Stimulated activated CD8-positive, alpha-beta memory T cell treated with anti-CD3 and anti-CD28 coated beads, Interleukin-7, amount 100 ng/mL, for 24 hours (primary cell): ENCODE measurements at places on chromosomes 6 and 20.

GRCh38 chr6:17673543-17674254 is 33.0 kb downstream of the NUP153 start:
- no peak for DNase-seq

- DNase-seq = no peak
Measured at GRCh38 chr6:20946022-20946421, 411.8 kb downstream of the CDKAL1 start.

DNA sequence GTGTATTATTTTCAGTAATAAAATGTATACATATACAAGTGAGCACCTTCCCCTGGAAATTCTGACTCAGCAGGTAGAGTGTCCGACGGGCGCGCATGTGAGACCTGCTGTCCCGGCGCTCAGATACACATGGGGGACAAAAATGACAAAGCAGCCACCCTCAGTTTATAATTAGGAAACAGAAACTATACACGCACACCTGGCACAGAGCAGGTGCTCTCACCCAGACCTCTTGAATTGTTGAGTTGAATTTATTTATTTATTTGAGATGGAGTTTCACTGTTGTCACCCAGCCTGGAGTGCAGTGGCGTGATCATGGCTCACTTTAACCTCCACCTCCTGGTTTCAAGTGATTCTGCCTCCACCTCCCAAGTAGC is 180.4 kb downstream of the ZDHHC14 start:
- no peak for DNase-seq

DNA sequence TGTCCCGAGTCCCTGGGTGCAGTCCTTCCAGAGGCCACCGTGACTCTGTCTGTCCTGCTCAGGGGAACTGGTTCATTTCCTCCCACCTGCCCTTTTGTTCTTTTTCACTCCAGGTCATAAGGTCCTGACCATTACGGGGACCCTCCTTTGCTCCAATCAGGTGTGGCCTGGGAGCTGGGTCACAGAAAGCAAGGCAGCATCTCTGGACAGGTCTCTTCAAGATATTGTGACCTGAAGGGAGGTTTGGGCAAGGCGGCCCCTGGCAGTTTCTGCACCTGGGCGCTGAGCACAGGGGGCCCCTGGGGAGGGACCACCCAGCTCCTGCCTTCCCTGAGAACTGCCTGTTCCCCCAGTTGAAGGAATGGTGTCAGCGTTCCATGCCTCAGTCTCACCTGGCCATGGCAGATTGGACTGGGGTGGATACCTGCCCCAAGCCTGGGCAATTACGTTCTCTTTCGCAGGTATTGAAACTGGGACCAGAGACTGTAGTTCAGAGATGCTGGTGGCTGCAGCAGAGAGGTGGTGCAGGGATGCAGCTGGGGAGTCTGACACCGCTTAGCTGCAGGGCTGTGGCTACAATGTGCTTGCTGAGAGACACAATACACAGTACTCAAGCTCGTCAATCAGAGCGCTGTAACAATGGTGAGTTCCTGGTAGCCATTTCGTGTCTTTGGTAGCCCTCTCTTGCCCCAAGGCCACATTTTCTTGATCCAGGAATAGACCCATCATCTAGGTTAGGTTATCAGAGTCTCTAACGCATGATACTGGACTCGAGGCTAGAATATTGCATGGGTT is 15.6 kb upstream of the NELFCD start:
- no peak for DNase-seq

- DNase-seq = no peak
Measured at GRCh38 chr20:63978319-63979228, 868 bp downstream of the SAMD10 start.

DNA sequence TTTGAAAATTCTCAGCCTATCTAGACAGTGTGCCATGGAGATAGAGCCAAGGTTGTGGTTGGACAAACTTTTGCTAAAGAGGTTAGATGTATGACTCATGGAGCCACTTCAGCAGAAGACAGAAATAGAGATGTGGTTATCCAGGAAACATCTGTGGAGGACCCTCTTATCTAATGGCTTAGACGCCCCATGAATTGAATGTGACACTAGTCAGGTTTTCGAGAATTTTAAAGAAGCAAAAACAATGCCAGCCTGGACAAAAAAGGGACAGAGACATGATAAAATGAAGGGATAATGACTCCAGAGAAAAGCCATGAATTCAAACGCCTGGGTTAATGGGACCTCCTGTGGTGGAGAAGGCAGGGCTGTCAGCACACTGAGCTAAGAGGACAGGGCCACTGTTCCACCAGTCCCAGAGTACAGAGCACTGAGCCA is 280.5 kb downstream of the CLVS2 start:
- no peak for DNase-seq

- DNase-seq = no peak
Measured at GRCh38 chr6:125346926-125347563, 45.3 kb upstream of the HDDC2 start.

DNA sequence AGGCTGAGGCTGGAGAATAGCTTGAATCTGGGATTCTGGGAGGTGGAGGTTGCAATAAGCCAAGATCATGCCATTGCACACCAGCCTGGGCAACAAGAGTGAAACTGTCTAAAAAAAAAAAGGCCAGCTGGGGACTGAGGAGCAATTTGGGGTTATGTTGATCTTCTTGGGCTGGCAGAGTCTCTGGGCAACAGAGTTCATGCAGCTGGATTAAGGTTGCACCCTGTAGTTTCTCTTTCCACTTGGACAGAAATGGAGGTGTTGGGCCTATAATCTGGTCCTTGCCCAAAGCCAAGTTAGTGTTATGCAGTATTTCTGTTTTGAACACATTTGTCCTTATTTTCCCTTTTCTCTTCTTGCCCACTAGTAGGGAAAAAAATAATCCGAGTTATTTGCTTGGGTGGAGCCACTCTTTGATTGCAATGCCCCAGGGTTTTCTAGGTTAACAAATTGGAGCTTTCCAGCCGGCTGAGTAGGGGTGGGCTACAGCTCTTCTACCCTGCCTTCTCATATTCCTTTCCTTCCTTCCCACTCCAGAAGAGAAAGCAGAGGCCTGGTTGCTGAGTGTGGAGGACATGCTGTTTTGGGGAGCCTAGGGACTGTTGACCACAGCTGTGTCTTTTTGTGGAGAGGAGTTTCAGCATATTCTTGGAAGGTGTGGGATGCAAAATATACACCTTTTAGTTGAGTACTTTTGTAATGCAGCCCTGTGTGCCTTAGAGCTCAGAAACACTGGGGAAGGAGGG is 213.9 kb downstream of the SOX4 start:
- DNase-seq = no peak

- DNase-seq = no peak
Measured at GRCh38 chr6:6483733-6484132, 104.8 kb upstream of the LY86 start.

GRCh38 chr20:5065166-5065878 is 54.4 kb downstream of the PCNA start:
- DNase-seq = no peak

DNA sequence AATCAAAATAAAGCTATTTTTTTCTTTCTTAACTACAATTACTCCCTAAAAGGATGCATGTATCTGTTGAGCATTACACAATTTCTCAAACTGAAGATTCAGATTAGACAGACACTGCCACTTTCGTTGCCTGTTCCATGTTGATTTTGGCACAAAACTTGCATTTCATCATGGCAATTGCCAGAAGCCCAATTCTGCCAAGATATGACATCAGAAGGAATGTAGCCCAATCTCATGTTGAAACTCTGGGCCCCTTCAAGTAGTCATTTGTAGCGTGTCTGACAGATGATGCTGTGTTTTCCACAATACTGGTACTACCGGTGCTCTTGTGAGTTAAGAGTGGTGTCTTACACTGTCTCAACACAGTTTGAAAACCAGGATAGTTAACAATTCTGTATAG is 705.4 kb downstream of the PTPRT start:
- DNase-seq = no peak

GRCh38 chr6:80106418-80107235 is at the start of gene BCKDHB:
BCKDHB (plus strand) TSS chr6:80106671; CDS start chr6:80106694, 23 bp downstream.
- DNase-seq = peak; percentile 92

- no peak for DNase-seq
Measured at GRCh38 chr6:84453499-84453898, 226.1 kb upstream of the CEP162 start.

DNA sequence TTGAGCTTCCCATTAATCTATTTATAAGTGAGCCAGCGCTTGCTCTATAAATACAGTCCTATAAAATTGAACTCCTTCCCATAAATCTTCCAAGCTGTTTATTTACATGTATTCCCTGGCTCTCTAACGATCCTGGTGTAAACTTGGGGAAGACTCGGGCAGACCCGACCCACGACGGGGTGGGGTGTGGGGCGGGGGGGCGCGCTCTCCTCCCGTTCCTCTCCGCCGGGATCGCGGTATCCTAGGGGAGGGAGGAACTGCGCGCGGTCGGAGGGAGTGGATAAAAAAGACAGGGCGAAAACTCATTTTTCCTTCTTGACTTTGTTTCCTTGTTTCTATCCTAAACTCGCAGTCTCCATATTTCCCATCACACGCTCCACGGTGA is 31.1 kb downstream of the TFAP2B start:
- no peak for DNase-seq

DNA sequence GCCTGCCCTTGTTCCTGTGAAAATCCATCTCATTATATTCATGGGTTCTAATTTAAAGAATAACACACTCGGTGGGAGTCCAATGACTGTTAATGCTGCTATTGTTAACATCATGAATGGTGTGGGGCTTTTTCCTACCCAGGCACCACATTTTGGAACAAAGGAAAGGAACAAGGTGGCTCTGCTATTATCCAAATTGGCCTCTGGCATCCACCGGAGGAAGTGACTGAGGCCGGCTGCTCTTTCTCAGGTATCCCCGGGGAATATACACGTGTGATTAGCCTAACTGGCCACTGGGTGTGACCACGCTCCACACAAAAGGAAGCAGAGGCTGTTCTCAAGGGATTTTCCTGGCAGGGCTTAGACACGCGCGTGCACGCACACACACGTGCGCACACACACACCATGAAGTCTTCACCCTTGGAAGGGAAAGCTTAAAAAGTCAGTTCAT is 601.2 kb upstream of the ARID1B start:
- DNase-seq = no peak

GRCh38 chr20:32649697-32650400 is 23.9 kb downstream of the C20orf203 start:
- DNase-seq = no peak

DNA sequence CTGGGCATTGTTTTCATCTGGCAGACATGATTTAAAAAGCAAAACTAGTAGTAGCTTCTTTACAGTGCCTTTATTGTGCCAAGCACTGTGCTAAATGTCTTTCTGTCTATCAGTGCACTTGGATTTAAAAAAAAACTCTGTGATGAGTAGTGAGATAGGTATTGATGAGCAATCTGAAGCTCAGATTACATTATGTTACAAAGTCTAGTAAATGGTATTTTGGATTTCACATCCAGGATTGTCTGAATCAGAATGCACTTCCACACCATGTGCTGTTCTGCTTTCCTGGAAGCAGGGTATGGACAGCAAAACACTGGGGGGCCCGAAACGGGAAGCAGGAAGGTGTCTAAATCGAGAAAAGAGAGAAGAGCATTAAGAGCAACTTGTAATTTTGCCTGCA is 103.4 kb upstream of the CCN2 start:
- no peak for DNase-seq

DNA sequence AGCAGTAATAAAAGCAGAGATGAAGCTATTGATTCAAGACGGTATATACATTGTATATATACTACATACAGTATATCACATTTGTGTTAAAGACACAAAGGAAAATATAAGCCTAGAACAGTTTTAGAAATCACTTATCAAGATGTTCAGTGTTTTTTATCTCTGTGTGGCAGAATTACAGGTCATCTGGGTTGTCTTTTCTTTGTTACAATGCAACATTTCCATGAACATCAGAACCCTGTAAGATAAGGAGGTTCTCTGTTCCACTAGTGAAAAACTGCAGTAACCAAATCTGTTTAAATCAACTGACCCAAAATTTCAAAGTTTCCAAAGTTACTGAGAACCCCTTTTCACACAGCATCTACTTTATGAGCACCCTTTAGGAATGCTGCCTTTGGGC is 42.2 kb downstream of the B4GALT5 start:
- no peak for DNase-seq

DNA sequence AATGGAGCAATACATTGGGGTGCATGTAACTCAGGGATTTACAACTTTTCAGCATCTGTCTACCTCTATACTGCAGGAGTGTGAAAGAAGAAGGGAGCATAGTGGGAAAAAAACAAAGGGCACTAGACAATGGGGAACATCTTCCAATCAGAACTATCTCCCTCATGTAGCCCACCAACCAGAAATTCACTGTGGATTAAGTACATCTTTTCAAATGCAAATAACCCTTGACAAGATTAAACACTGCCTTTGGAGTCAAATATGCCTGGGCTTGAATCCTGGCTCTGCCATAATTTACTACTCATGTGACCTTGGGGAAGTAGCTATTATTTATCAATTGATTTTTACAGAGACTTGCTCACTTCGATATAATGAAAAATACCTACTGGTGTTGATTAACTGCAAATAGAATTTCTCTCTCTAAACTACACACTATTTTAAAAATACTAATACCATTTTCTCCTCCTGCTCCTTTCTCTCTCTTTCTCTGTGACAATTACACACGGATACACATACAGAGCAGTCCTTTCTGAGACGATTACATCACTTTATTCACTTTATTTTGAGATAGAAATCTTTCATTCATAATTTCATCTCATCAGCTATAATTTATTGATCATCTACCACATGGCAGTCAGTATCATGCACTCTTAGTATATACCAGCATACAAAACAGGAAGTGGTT is 783.7 kb downstream of the FRK start:
- no peak for DNase-seq

- DNase-seq = no peak
Measured at GRCh38 chr6:112923940-112924587, 576.9 kb downstream of the RFPL4B start.

- DNase-seq = no peak
Measured at GRCh38 chr6:158057213-158057987, 75.7 kb downstream of the SYNJ2 start.

GRCh38 chr6:29967379-29968010 is 25.2 kb downstream of the HLA-A start:
- DNase-seq = no peak

DNA sequence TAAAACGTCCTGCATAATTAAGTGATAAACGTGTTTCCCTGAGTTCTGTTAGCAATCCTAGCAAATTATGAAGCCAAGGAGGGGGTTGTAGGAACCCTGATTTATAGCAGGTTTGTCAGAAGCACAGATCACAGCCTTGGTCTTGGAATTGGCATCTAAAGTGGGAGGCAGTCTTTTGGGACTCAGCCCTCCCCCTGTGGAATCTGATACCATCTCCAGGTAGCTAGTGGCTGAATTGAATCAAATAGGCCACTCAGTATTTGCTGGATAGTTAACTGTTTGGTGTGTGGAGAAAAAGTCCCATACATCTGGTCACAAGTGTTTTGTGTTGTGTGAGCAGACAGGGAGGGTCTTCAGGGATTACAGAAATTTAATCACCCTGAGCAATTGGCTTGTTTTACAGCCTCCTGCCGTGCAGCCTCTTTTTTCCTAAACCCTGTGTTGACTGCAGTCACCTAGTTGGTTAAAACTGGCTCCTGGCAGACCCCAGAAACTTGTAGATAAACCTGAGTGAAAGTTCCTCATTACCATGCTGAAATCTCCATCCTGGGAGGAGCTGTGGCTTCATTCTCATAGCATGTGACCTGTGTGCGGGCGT is 19.0 kb upstream of the KIFC1 start:
- no peak for DNase-seq

- no peak for DNase-seq
Measured at GRCh38 chr20:58649288-58650180, 1.5 kb upstream of the STX16 start.
